IPS DF 19.7 (cell line): ENCODE measurements at places on chromosomes 11 and 22.

GRCh38 chr11:110072930-110073329, 20.3 kb upstream of the ZC3H12C start:
- no peak for DNase-seq

- no peak for DNase-seq
Observed at GRCh38 chr22:48701296-48702030, 1126.2 kb downstream of the BRD1 start.

GRCh38 chr11:90542092-90542491, 319.2 kb upstream of the CHORDC1 start:
- DNase-seq: no peak

DNA sequence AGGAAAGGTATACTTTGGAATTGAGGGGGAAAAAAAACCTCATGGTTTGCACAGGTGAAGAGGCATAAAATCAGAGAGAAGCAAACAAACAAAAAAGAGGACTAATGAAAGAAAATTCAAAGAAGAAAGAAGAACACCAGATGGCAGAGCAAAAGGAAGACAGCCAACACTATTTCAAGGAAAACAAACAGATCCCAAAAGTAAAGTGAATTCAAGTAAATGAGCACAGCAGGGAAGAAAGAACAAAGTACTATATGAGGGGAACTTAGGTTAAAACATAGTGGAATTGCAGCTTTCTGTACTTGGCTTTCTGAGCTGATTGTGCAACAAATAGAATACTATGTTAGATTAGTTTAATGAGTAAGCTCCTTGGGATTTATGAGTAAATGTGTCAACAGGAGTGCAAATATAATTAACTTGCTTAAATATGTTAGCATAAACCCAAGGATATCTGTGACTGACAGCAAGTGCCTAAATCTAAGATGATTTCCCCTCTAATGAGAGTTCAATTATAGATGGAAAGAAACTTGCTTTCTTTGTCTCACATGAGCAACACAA, 404.6 kb upstream of the CNTN5 start:
- no peak for DNase-seq

DNA sequence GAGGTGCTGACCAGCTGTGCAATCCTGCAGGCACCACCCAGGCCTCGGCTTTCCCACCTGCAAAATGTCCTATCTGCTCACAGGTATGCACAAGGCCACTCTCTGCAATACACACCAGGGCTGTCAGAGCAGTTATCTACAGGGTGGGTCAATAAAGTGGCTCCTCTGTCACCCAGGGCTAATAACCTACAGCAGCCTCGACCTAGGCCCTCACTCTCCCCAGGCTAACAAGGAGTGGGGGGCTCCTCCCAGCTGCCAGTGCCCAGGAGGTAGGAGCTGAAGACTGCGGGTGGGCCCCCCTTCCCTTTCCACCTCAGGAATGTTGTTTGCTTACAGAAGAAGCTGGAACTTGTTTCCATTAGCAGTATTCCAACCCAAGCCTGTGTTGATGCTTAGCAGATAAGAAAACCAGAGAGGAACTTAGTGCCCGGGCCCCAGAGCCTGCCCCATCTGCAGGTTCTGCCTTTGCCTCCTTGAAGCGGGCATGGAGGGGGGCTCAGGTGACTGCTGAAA, 26.8 kb downstream of the MYH9 start:
- no peak for DNase-seq

DNA sequence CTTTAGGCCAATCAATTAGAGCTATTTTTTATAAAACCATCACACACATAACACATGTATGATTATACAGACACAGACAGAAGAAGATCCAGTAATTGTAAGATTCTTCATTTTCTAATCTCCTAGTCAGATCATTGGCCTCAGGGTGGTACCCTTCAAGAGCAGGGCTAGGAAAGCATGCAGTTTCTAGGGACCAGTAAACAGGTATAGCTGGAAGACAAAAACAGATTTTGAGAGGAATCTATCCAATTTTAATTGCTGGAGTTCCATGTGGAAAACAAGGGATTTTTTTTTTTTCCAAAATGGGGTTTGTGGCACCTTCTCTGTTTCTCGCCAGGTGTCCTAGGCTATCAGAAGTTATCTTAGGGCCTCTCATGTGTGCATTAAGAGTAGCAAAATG, 29.6 kb downstream of the METTL15 start:
- no peak for DNase-seq

DNA sequence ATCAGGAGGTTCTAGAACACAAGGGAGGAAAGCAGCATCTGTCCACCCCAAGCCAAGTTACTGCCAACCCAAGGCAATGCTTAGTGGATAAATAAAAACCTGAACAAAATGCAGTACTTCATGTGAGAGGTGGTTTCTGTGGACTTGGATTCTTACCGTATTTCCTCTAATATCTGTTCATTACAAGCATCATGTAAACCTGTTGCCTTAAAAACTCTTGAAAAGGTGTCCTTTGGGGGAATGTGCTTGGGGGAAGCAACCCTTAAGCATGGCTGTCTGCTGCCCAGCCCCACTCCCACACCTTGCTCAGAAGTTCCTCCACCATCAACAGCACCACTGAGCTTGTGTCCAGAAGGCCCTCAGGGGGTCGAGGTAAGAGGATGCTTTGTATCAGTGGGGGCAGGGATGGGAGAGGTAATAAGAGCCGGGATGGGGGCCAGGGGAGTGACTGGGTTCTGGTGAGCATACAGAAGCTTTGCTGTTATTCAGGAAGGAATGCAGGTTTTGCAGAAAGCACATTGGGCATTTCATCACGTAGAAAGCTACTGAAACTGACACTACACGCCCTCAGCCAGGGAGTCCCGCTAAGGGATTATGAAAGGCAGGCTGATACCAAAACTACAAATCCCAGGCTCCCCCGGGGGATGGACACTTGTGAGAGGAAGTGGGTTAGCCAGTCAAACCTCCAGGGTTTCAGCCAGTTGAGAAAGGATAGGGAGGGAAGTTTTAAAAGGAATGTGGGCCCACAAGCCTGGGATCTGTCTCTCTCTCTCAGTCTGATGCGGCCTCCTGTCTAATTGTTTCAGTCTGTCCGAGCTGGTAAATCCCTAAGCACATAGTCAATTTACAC, 52.0 kb downstream of the KCNJ1 start:
- DNase-seq: peak; percentile 85

- no peak for DNase-seq
Observed at GRCh38 chr22:37781434-37782059, 26.2 kb upstream of the GCAT start.

DNA sequence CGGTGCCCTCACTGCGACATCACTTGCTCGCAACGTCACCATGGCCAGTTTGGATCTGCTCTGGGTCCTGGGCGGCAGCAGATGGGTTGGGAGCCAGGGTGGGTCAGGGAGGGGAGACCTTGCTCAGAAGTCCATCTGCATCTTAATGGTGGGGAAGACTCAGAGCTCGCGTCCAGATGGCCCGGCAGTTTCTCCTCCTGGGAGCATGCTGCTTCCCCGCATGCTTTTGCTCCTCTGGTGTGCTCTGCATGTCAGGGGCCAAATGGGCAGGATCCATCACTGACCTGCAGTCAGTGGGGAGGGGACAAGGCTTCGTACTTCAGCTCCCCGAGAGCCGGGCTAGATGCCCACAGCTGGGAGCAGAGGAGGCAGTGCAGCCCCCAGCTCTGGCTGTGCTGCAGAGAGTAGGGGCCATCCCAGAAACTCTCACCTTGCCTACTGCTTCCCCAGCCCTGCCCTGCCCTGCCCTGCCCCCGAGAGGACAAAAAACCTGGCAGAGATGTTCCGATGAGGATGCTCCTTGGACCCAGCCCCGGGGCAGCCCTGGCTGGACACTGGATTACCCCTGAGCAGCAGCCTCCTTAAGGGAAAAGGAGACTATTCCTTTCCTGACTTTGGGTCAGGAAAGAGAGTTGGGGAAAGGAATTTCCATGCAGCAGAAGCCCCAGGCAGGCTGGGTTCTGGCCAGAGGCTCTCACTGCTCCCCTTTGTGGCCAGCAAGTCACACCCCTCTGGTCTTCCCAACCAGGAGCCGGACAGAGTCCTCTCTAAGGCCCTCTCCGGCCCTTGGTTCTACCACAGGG, 149.9 kb downstream of the PKNOX2 start:
- DNase-seq: no peak

DNA sequence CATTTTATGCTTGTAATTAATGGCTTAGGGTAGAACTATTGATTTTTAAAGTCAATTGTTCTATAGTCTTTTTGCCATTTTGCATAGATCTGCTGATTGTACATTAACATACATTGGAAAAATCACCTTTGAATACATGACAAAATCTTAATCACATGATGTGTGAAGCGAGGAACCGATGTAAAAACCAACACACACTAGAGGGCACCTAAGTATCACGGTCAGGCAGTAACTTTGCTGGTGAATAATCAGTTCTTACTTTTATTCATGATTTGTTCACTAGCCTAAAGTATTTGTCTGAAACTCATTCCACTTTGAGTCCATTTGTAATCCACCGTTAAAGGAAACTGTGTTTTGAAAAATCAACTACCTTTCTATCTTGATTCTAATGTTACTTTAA, 28.2 kb downstream of the JHY start:
- no peak for DNase-seq

GRCh38 chr11:298406-299065, 790 bp downstream of the IFITM5 start:
- no peak for DNase-seq

GRCh38 chr22:32587449-32587848, 112.8 kb downstream of the FBXO7 start:
- DNase-seq: no peak

DNA sequence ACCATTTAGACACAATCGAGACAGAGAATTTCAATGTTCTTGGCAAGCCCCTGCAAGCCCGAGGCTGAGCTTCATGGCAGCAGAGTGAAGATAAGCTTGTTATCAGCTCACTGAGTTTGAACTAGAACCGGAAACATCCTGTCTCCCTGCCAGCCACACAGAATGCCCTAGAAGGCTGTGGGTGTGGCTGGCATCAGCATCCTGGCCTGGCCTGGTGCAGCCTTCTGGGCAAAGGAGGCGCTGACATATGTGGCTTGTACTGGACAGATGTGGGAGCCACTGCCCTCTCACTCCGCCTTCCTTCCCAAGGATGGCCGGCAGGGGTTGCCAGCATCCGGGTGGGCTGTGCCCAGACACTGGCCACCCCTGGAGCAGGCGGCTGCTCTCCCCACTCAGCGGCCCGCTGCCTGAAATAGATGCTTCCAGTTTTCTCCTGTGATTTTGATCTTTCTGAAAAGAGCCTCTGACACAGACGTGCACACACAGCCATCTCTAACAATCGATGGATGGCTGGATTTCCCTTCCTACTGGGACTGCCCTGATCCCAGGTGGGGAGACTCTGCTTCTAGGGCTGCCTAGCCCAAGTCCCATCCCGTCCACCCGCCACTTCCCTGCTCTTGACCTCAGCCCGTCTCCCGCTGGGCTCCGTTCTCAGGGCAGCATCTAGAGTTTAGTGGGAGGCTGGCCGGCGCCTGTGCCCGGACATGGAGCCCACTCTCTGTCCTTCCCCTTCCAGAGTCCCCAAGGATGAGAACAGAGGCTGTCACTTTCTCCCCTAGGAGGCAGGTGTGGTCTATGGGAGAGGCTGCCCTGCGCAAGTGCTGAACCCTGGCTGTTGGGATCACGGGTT, 149.7 kb downstream of the CTTN start:
- DNase-seq: no peak

- no peak for DNase-seq
Observed at GRCh38 chr22:38973289-38974169, 8.6 kb upstream of the APOBEC3B start.

- no peak for DNase-seq
Observed at GRCh38 chr11:119652907-119653659, 75.9 kb downstream of the NECTIN1 start.

- no peak for DNase-seq
Observed at GRCh38 chr11:114015117-114015516, 40.2 kb downstream of the HTR3A start.

DNA sequence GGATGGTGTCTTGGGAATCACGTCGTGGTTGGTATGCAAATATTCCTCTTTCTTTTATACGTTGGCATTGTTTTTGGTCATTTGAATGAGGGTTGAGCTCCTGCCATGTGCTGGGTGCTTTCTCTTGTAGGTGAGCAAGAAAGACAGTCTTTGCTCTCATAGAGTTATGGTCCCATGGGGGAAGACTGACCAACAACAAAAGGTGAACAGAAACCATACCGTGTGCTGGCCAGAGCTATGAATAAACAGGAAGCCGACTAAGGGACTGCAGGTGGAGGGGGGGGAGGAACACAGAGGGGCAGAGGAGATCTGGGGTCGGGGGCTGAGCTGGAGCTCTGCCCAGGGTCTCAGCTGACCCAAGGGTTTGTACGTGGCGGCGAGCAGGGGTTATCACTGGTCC, 245.3 kb downstream of the CTTN start:
- DNase-seq: no peak

DNA sequence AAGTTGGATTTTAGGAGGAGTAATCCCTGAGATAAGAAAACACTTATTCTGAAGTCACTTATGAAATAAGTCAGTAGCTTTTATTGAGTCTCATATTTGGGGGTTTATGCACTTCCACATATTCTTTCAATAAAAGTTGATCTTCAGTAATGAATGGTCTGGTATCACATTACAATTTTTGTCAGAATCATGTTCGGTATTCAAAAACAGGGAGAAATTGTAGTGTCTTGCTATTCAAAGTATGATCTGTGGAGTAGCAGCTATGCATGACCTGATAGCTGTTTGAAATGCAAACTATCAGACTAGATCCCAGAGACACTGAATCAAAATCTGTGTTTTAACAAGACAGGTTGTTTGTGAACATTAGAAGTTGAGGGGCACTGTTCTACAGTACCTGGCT, 857.6 kb downstream of the METTL15 start:
- DNase-seq: no peak

DNA sequence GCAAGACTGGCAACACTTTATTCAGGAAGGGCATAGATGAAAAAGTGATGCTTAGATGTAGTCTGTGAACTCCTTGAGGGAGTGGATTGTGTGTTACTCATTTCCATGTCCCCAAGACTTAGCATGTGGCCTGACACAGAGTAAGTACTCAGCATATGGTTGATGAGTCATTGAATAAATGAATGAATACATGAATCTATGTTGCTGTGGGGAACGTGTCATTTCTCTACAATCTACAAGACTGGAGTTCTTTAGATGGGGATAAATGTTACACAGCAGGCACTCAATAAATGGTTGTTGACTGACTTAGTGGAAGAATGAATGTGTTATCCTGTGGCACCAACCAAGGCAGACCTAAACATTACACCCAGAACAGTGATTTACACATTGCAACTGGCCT, 17.9 kb downstream of the BPIFC start:
- DNase-seq: no peak

- no peak for DNase-seq
Observed at GRCh38 chr22:36492109-36492508, 10.7 kb upstream of the TXN2 start.

DNA sequence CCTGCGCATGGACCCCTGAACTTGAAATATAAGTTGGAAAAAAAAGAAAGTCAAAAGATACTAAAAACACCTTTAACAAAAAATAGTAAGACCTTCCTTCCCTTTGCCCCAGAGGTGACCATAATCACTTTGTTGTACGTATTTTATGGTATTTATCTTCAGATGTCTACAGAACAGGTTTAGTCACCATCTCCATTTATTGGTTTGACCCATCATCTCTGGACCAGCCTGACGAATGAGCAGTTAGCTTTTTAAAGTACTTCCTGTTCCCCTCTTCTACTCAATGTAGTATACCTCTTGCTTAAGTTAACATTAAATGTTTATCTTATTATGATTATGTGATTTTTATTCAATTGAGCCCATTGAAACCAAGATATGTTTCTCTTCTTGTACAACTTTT, 64.7 kb upstream of the CREB3L1 start:
- DNase-seq: no peak
